8988T (cell line): ENCODE measurements at places on chromosomes 5 and 9.
A peak's percentile ranks its signal among the peaks of the same experiment; 100 is the strongest.

DNA sequence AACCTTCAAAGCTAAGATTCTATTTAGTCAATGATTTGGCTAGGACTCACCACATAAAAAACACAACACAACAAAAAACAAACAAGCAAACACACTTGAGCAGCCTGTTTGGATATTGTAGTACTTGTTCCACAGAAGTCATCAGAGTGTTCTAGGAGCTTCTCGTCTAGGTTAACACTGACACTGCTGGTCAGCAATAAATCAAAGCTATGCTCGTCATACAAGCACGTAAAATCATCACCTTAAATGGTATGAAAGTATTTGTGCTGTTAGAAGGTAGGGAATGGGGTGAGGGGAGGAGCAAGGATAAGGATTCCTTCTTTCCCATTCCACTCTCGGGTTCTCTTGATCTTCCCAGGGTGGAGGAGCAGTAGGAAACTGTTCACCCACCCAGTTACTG lies 88.0 kb downstream of the ARL15 start:
- DNase-seq, result no peak

GRCh38 chr5:19285286-19285685 lies 702.7 kb downstream of the CDH18 start:
- DNase-seq, result no peak

DNA sequence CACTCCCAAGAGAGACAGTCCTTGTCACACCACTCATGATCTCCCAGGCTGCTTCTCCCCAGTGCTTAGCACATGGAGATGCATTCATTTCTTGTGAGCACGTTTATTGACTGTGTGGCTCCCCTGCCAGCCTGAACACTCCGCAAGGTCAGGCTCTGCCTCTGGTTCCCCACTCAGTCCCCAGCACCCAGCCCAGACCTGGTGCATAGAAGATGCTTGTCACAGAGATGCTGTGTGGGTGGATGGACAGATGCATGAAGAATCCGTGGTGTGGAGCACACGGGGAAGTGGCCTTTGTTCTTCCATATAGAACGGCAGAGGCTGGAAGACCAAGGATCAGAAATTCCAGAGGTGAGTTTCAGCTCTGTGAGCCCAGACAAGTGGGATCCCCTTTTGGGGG lies 13.8 kb upstream of the CRB2 start:
- no peak for DNase-seq

DNA sequence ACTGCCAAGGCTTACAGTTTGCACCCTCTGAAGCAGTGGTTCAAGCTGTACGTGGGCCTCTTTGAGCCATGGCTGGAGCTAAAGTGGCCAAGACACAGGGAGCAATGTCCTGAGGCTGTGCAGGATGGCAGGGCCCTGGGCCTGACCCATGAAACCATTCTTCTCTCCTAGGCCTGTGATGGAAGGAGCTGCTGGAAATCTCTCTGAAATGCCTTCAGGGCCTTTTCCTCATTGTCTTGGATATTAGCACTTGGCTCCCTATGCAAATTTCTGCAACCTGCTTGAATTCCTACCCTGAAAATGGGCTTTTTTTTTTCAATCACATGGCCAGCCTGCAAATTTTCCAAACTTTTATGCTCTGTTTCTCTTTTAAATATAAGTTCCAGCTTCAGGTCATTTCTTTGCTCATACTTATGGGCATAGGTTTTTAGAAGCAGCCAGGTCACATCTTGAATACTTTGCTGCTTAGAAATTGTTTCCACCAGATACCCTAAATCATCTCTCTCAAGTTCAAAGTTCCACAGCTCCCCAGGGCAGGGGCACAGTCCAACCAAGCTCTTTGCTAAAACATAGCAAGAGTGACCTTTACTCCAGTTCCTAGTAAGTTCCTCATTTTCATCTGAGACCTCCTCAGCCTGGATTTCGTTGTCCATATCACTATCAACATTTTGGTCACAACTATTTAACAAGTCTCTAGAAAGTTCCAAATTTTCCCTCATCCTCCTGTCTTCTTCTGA lies 138.3 kb downstream of the OSTF1 start:
- no peak for DNase-seq

GRCh38 chr5:103228588-103228987 lies 30.0 kb upstream of the MACIR start:
- DNase-seq, result no peak

DNA sequence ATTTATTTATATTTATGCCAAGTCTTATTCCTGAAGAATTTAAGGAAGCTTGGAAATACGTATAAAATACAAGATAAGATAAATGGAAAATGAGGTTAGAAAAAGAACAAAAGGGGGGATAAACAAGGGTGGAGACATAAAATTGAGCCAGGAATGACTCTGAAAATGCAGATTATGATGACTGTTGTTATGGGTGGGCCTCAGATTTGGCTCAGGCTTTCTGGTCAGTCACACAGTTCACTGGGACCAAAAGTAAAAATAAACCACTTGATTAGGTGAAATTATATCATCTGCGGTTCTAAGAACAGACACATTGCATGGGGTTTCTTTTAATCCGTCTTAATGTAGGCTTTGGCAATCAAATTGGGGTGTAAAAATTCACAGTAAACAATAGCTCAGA lies 51.0 kb downstream of the OR1J1 start:
- no peak for DNase-seq

GRCh38 chr9:92637326-92637725 lies 32.6 kb downstream of the IPPK start:
- DNase-seq, result no peak

GRCh38 chr9:96256800-96257199 lies 45.2 kb downstream of the HSD17B3 start:
- DNase-seq, result peak; percentile 53

GRCh38 chr5:176775409-176775808 lies 35.0 kb upstream of the UNC5A start:
- DNase-seq, result no peak

DNA sequence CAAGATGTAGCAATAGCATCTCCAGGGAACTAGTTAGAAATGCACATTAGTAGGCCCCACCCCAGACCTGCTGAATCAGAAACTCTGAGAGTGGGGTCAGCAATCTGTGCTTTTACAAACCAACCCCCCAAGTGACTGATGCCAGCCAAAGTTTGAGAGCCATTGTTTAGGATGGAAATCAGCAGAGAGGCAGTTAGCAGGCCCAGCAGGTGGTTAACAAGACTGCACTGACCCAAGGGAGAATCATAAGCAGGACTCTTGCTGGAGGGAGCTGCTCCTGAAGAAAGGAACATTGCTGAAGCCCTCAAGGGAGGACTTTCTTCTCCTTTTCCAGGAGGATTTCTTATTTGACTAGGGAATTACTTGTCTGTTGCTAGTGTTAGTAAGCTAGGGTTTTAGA lies 74.2 kb upstream of the SLC12A2 start:
- DNase-seq, result no peak

DNA sequence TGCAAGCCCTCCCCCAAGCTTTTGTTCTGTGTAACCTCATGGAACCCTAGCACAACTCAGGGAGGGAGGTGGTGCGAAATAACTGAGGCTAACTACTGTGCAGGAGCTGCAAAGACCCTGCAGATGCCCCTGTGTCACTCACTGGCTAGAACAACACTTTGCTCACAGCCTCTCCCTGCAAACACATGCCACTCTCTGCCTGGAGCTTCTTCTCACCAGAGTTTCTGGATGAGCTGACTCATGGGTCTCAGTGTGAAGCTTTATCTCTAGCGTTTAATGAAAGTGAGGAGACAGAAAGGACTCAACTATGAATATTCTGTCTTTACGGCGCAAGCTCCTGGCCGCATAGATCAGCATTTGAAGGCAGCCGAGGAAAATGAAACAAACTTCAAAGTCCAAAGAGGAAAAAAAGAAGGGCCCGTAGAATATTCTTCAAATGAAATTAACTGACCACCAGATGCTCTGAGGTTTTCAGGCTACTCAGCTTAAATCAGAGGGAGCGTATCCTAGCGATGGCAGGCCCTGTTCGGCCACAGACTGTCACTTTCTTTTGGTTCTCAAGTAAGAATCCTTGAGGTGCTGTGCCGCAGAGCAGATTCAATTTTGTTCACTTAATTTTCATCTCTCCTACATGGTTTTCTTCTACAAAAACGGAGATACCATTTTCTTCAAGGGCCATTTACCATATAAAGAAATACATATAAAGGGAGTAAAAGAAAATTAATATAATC lies 77.7 kb upstream of the TAS2R1 start:
- DNase-seq, result no peak
